ENCODE measurements at places on chromosomes 3 and 15.

DNA sequence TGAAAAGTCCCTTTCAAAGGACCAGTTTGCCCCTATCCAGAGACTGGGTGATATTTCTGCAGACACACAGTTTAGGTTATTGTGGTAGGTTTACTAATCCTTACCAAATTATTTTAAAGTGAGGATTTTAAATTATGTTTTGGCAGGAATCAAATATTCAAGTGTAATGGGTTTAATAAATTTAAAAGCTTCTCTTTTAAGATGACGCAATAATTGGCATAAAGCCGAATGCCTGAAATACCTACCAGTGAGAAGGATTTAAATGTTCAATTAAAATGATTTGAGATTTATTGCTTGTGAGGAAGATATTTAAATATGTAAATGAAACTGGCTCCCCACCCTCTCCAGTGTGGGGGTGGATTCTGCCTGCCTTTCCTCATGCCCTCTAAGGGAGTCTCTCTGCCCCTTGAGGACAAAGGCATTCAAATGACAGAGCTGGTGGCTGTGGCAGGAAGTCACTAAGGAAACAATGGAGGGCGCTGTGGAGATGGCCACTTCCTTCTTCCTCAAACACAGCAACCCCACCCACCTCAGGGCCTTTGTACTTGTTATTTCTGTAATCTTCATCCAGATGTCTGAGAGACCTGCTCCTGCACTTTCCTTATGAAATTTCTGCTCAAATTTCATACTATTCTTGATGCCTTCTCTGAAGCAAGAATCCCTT lies 131.7 kb downstream of the TNIK start:
- H3K36me3 ChIP-seq = no peaks in the 10 kb centered on the region
- H3K27ac ChIP-seq = no peak overlapping the region
- no peak for DNase-seq

GRCh38 chr15:68365140-68365745 lies 66.7 kb downstream of the ITGA11 start:
- no peaks in the 10 kb centered on the region for H3K27me3 ChIP-seq
- peak overlapping the region; percentile 93 for H3K27ac ChIP-seq
- peaks cover 75% of the 10 kb centered on the region for H3K4me1 ChIP-seq
- H3K36me3 ChIP-seq = no peaks in the 10 kb centered on the region
- no peak for DNase-seq
- no peak overlapping the region for H3K4me3 ChIP-seq

DNA sequence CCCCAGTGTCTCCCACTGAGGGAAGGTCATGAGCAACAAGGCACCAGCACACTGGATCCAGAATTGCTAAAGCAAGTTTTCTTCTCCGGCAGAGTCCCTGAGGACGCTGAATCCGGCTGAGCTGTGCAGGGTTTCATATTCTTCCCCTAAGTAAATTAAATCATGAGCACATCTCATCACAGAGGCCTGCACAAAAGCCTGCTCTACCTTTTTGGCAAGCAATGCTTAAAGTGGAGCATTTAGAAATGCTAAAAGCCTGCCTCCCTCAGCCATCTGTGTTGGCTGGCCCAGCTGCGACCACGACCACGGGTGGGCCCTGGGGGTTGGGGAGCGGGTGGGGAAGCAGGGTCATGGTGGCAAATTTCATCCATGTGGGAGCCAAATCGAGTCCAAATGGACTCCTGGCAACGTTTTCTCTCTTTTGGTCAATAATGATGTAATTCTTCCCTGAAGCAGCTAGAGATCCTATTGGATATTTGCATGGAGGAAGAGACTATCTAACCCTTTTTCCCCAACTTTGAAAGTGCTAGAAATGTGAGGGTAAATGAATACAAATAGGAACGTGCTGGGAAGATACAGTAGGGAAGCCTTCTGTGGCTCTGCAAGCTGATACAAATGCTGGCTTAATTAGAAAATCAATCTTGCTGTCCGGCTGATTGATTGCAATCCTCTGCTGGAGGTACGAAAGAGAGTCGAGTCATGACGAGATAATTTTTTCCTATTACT lies 532.8 kb upstream of the TBL1XR1 start:
- H3K27ac ChIP-seq = no peak overlapping the region
- no peak overlapping the region for H3K4me3 ChIP-seq
- H3K27me3 ChIP-seq = no peaks in the 10 kb centered on the region

DNA sequence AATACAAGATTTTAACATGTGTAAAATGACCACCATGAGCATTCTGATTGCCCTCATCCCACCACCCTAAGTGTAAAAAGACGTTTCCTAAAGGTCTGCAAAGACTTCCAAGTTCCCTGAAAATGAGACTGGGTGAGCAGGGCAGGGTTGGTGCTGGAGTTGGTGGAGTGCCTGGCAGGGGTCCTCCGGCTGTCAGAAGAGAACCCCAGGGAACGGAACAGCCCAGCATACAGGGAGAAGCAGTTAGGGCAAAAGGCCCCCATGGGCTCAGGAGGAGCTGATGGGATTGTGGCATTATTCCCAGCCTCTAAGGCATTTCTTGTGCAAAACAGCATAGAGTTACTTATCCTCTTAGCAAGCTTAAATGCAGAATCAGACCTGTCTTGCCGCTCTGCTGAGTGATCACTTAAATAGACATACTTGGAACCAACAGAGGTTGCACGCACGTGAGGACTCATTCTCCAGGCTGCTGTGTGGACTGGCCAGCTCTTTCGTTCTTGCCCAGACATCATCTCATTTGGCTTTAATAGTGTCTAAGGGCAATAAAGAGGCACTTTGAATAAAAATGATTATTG lies 36.0 kb downstream of the XYLB start:
- no peak overlapping the region for H3K27ac ChIP-seq
- H3K4me3 ChIP-seq = no peak overlapping the region
- DNase-seq = no peak
- no peaks in the 10 kb centered on the region for H3K4me1 ChIP-seq
- H3K27me3 ChIP-seq = no peaks in the 10 kb centered on the region
- H3K36me3 ChIP-seq = no peaks in the 10 kb centered on the region

DNA sequence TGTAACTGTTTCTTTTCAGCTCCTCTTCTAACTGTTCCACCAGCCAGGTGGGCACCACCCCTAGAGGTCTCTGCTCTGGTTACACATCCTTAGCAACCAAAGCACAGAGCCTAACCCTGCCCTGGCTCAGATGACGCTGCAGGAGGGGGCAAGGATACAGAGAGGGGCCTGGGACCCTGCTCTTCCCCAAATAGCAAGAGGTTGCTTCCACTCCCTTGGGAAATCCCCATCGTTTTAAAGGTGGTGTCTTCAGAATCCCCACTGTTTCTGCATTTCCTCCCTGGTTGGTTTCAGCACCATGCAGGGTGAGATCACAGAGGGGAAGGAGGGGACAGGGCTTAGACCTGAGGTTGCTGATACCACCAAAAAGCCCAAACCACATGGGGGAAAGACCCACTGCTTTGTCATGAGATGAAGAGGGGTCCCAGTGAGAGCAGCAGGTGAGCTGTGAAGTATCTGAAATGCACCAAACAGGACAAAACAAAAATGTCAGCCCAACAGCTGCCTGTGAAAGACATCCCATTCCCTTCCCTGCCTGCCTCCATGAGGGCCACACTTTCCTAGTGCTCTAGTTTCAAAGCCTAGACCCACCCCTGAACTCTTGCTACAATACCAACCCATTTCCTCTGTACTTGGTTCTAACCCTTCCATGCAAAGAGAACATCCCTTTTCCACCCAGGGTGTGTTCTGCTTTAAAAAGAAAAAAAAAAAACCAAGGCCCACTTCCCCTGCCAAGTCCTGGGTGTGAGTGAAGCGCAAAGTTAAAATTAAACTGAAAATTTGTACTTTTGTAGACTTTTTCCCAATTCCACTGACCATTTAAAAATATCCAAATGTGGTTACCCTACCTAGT lies 29.0 kb downstream of the ANP32A start:
- H3K4me1 ChIP-seq = peaks cover 100% of the 10 kb centered on the region
- H3K4me3 ChIP-seq = no peak overlapping the region
- H3K27ac ChIP-seq = peak overlapping the region; percentile 82
- H3K36me3 ChIP-seq = peaks cover 10% of the 10 kb centered on the region
- H3K27me3 ChIP-seq = no peaks in the 10 kb centered on the region
- no peak for DNase-seq

- H3K4me1 ChIP-seq = no peaks in the 10 kb centered on the region
- H3K36me3 ChIP-seq = no peaks in the 10 kb centered on the region
- peak overlapping the region; percentile 69 for H3K27ac ChIP-seq
- no peak overlapping the region for H3K4me3 ChIP-seq
Measured at GRCh38 chr3:33173103-33173502, 45.5 kb downstream of the SUSD5 start.

DNA sequence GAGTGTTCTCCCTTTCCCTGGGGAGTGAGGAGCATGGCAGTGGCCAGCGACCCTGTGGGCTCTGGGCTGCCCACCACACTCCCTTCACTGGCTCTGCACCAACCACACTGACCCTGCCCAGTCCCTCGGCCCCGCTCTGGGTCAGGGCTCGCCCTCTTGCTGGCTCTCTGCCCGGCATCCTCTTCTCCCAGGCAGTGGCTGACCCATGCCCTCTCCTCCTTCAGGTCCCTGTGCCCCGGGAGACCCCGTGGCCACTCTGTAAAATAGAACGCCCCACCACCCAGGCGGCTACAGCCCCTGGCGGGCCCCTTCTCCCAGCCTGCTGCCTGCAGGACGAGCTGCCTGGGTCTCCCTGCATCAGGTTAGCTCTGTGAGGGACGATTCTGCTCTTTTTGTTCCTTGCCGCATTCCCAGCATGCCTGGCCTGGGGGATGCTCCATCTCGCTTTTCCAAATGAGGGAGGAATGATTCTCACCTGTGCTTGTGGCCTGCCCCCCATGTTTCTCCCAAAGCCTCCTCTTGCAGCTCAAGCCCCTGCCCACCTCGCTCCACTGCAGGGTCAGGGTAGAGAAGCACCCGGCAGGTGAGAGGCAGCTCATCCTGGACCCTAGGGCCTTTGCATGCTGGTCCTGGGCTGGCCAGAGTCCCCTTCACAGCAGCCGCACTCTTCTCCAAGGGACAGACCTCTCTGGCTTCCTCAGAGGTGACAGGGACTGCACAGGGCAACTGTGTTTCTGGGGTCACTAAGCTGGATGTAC lies 14.5 kb upstream of the CFAP100 start:
- no peaks in the 10 kb centered on the region for H3K36me3 ChIP-seq
- no peak overlapping the region for H3K4me3 ChIP-seq
- H3K4me1 ChIP-seq = no peaks in the 10 kb centered on the region
- H3K27me3 ChIP-seq = peaks cover 3% of the 10 kb centered on the region
- no peak for DNase-seq
- no peak overlapping the region for H3K27ac ChIP-seq

- peak overlapping the region; percentile 75 for H3K4me3 ChIP-seq
- peaks cover 18% of the 10 kb centered on the region for H3K27me3 ChIP-seq
- no peak for DNase-seq
- H3K36me3 ChIP-seq = no peaks in the 10 kb centered on the region
- H3K27ac ChIP-seq = peak overlapping the region; percentile 70
Measured at GRCh38 chr15:89749951-89750559, 994 bp downstream of the MESP1 start.

GRCh38 chr3:67311440-67311839 lies 313.3 kb downstream of the KBTBD8 start:
- no peak overlapping the region for H3K27ac ChIP-seq
- H3K4me3 ChIP-seq = no peak overlapping the region
- no peaks in the 10 kb centered on the region for H3K36me3 ChIP-seq
- H3K27me3 ChIP-seq = no peaks in the 10 kb centered on the region
- no peaks in the 10 kb centered on the region for H3K4me1 ChIP-seq

GRCh38 chr15:57198131-57198530 lies 178.2 kb upstream of the CGNL1 start:
- DNase-seq = no peak
- no peak overlapping the region for H3K4me3 ChIP-seq
- H3K4me1 ChIP-seq = peaks cover 8% of the 10 kb centered on the region
- H3K27me3 ChIP-seq = no peaks in the 10 kb centered on the region
- peak overlapping the region; percentile 37 for H3K27ac ChIP-seq
- H3K36me3 ChIP-seq = peaks cover 18% of the 10 kb centered on the region

GRCh38 chr3:140387244-140387643 lies 290.6 kb upstream of the TRIM42 start:
- H3K36me3 ChIP-seq = no peaks in the 10 kb centered on the region
- DNase-seq = no peak
- H3K27me3 ChIP-seq = no peaks in the 10 kb centered on the region
- H3K27ac ChIP-seq = no peak overlapping the region

- H3K36me3 ChIP-seq = peaks cover 17% of the 10 kb centered on the region
- no peak for DNase-seq
- H3K4me3 ChIP-seq = no peak overlapping the region
Measured at GRCh38 chr3:101643861-101644613, 32.9 kb downstream of the ZBTB11 start.

DNA sequence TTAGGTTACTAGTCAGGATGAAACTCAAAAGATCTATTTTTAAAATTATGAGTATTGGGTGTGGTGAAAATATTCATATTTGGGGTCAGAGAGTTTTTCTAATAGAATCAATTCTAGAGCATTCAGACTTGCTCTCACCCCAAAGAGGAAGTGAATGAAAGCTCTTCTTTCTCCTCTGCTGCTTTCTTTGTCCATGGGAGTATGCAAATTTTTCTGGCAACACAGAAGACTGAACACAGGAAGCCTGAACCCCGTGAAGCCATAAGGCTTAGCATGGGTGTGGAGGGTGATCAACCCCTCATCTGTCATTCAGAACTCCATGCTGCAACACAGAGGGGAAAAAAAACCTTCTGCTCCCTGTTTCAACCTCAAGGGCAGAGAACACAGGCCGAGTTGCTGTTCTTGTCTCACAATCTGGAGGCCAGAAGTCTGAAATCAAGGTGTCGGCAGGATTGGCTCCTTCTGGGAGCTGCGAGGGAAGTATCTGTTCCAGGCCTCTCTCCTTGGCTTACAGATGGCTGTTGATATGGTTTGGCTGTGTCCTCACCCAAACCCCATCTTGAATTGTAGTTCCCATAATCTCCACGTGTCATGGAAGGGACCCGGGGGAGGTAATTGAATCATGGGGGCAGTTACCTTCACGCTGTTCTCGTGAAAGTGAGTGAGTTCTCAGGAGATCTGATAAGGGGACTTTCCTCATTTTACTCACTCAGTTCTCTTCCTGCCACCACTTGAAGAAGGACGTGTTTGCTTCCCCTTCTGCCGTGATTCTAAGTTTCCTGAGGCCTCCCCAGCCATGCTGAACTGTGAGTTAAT lies 33.7 kb upstream of the CD47 start:
- DNase-seq = no peak
- no peaks in the 10 kb centered on the region for H3K4me1 ChIP-seq
- H3K27ac ChIP-seq = no peak overlapping the region
- no peaks in the 10 kb centered on the region for H3K36me3 ChIP-seq
- H3K27me3 ChIP-seq = no peaks in the 10 kb centered on the region
- no peak overlapping the region for H3K4me3 ChIP-seq

All from heart right ventricle (tissue), 16 donors.